Fibroblast of villous mesenchyme (primary cell): ENCODE measurements at places on chromosomes 7 and 10. TPM values are rescaled to one million over a fixed set of nuclear protein-coding genes. Genes with fewer than 3 reads are reported as not detected.

- peak; percentile 89 for DNase-seq
Observed at GRCh38 chr7:20152511-20152910, 64.7 kb downstream of the MACC1 start.

DNA sequence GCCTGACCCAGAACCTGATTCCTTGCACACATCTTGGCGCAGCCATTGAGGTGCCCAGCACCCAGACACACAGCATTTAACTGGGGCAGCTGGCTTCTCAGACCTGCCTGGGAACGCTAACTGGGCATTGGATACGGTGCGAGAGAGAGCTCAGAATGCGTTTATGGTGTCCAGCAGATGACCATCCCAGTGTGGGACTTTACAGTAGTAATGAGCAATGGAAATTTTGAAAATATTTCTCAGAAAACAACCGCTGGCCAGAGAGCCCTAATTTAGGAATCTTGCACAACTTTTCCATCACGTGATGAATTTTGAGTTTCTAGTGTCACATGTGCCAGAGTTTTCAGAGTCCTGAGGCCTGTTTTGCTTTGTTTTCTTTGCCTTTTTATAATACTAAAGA is 78.2 kb upstream of the SEC61G start:
- peak; percentile 51 for DNase-seq

DNA sequence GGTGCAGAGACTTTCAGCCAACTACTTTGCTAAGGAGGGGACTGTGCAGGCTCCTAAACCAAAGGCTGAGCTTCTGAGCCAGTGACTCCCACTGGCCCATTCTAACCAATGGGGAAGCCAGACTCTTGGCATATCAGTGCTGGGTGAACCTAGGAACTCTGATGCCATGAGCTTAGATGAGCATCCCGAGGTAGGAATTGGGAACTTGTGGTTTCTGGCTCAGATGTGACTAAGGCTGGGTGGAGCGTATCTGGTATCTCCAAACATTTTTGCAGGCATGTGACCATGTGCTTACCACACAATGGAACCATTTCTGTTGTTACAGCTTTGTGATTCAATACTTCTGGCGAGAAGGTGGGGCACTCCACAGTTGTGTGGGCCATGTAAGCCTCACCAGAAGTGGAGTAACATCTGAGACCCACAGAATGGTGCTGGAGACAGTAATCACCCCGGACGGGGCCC is 2.5 kb upstream of the AVPI1 start:
- peak; percentile 95 for DNase-seq

DNA sequence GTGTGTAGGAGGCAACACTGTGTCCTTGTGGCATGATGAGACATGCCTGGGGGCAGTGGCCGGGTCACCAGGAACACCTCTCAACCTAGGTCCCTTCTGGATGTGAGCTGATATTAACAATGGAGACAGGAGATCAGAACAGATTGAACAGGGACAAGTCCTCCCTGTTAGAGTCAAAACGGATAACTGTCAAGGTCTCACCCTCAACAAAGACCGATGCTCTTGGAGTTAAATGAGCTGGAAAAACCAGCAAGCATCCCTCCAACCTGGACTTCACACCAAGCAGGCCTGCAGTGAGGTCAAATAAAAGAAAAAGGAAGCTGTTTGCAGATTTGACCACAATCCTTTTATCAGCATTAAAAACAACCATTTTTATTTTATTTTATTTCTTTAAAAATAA is 49.0 kb downstream of the SLIT1 start:
- no peak for DNase-seq

GRCh38 chr7:100971111-100972001 is 2.0 kb downstream of the MUC12 start:
- no peak for DNase-seq

Gene ENKUR
- under 0.01 TPM in 1 of 2 replicates, not detected in the other for total RNA-seq
